Stimulated activated CD4-positive, alpha-beta T cell treated with anti-CD3 and anti-CD28 coated beads, TNF-alpha, amount 100 ng/mL, for 4 hours (primary cell): ENCODE measurements at places on chromosomes 1 and 21.

DNA sequence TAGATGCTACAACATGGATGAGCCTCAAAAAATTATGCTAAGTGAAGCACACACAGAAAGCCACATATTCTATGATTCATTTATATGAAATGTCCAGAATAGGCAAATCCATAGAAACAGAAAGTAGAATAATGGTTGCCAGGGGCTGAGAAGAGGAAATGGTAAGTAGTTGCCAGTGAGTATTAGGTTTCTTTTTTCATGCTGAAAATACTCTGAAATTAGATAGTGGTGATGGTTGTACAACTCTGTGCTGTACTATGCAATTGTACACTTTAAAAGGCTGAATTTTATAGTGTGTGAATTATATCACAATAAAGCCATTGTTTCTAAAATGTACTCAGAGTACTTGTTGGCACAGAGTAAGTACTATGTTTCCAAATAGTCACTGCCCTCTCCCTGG, 15.5 kb upstream of the GFI1 start:
- no peak for DNase-seq

GRCh38 chr1:1167398-1167821, 6.3 kb upstream of the TTLL10 start:
- DNase-seq = no peak

- no peak for DNase-seq
Observed at GRCh38 chr1:224540535-224540934, 75.6 kb upstream of the CNIH3 start.

DNA sequence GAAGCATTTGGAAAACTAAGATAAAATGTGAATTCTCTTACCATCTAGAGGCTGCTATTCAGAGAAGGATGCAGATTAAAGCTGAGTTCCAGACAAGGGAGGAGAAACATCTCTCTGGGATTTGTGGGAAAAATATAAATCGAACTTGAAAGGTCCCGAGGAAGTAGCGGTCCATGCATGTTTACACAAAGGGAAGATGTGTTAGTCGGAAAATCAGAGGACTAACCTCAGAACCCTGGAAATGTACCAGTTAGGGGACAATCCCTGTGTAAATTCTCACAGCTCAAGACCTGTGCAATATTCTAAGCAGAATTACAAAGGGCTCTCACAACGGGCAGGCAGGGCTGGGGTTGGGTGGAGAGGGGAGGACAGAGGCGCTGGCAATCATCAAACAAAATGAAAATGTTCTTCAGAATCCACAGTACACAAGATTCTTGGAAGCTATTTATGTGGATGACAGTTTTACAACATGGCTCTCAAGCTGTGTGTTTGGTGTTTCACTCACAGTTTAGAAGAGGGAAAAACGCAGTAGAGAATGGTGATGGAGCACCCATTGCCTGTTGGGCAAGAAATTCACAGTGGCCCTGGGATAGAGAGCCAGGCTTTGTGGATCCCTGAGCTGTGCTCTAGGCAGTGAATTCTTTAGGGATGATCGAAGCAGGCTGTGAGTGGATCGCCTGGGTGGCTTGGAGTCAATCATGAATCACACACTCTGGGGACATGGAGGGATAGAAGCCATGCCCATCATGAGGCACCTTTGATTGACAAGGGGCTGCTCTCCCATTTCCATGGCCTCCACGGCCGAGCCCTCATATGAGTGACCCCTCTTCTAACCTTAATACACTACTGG, 47.6 kb downstream of the KCNJ6 start:
- DNase-seq = no peak

DNA sequence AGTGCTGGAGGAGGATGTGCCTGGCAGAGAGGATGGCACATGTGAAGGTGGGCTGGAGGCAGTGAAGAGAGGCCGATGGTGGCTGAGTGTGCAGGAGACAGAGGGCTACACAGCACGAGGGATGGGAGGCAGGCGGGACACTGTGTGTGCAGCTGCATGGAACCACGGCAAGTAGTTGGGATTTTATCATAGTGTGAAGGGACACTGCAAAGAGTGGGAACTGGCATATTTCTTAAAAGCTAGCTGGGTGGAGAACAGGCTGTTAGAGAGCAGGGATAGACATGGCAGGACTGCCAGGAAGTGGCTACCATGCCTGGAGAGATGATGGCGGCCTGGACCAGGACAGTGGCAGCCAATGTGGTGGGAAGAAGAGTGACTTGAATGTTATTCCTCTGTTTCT, 102.4 kb upstream of the TLR5 start:
- no peak for DNase-seq

DNA sequence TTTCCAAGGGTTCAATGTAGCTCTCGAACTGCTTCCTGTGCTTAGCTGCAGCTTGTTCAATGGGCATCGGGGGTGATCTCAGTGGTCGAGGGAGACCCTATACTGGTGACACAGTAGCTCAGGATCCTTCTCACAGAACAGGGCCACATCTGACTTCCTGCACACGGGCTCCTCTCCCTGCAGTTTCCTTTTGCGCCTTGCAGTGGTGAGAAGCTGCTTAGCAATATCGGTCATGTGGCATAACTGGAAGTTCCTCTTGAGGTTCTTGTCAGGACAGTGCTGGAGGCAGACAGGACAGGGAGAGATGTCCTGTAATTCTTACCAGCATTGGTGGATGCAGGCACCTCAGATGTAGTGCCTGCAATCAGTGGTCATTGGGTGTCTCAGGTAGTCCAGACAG, 140.5 kb upstream of the MAP1LC3C start:
- no peak for DNase-seq

DNA sequence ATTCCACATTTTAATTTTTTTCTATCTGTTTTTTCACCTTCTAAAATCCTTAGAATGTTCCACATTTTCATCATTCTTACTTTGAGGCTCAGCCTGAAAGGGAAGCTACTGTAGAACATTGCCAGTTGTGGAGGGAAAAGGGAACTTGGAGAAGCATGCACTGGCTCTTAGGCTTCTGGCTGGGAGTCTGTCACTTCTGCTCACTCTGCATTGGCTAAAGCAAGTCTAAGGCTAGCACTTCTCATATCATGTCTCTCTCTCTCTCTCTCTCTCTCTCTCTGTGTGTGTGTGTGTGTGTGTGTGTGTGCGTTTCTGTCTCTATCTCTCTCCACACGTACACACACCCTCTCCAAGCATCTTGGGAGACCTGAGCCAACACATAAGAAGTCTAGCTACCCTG, 49.6 kb upstream of the ADAR start:
- no peak for DNase-seq
